Naive B cell (primary cell): ENCODE measurements at places on chromosomes 7 and 10. TPM values are rescaled to one million over a fixed set of nuclear protein-coding genes. Genes with fewer than 3 reads are reported as not detected.

NXPH1 gene
- polyA plus RNA-seq: not detected

CALY gene
- polyA plus RNA-seq: not detected

DNA sequence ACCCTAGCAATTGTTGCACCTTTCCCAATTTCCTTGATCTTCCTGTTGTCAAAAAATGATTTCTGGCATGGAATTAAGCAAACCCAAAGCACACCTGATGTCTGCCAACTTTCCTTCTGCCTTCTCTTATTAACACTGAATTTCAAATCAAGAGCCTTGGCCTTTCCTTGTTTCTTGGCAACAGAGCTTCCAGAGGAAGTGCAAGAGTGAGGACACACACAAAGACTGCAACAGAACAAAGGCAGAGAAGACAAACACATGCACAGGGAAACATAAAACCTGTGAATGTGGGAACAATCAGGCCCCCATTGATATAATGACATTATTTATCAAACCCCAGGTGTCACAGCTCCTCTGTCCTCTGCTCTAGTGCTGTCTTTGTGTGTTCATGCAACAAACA, 73.0 kb upstream of the IL6 start:
- peaks cover 56% of the 10 kb centered on the region for H3K4me1 ChIP-seq
- no peak for DNase-seq
- peaks cover 45% of the 10 kb centered on the region for H3K36me3 ChIP-seq
- no peaks in the 10 kb centered on the region for H3K27me3 ChIP-seq
- no peak overlapping the region for H3K27ac ChIP-seq

DNA sequence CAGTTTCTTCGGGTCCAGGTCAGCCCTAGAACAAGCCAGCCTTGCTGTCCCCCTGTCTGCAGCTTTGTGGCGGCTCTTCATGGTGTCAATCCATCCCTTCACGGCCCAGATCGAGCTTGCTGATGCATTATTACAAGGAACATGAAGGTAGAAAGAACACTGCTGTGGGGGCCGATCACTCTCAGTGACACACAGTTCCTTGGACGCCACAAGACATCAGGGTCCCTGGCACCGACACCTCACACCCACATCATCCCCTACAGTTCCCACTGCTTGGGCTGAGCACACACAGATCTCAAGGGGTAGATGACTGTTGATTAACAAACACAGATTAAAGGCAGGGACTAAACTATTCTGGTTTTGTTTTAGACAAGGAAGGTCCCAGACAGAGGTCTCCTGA, 119.4 kb downstream of the KMT2E start:
- no peaks in the 10 kb centered on the region for H3K27me3 ChIP-seq
- peaks cover 18% of the 10 kb centered on the region for H3K36me3 ChIP-seq
- H3K4me1 ChIP-seq: peaks cover 14% of the 10 kb centered on the region
- no peak for DNase-seq
- no peak overlapping the region for H3K4me3 ChIP-seq
- H3K27ac ChIP-seq: no peak overlapping the region

GRCh38 chr10:33743429-33743857, 409.0 kb upstream of the NRP1 start:
- no peaks in the 10 kb centered on the region for H3K27me3 ChIP-seq
- H3K36me3 ChIP-seq: no peaks in the 10 kb centered on the region
- no peak overlapping the region for H3K4me3 ChIP-seq
- no peak for DNase-seq
- no peak overlapping the region for H3K27ac ChIP-seq
